NT2/D1 (cell line): ENCODE measurements at places on chromosomes 13 and 19.

DNA sequence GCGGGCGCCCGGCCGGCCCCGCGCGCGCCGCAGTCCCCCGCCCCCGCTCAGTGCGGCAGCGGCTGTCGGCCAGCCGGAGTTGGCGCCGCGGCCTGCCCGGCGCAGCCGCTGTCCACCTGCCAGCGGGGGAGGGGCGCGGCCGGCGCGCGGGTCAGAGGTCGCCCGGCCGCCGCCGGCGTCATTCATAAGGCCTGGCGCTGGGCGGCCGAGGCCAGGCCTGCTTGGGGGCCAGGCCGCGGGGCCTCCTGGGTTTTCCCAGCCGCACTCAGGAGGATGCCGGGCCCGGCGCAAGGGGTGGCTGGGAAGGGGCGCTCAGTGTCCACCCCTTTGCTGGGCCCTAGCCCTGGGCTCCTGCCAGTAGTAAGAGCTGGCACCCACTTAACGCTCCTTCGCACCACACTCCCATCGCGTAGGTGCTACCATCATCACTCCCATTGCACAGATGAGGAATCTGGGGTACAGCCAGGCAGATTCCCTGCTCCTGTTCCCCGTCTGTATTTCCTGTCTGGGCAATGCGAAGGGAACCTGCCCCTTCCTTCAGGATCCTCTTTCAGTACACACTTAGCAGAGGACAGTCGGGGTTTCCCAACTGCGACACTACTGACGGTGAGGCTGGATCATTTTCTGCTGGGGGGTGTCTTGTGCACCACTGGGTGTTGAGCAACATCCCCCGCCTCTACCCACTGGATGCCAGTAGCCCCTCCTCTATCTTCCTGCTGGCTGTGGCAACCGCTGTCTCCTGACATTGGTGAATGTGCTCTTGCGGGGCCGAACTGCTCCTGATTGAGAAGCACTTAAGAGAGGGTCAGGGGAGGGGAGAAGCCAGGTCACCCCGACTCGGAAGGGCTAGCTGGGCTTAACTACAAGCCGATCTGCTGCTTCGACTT, 846 bp upstream of the PRKACA start:
- DNase-seq, result no peak

- DNase-seq, result no peak
Measured at GRCh38 chr19:41776700-41777099, 19.7 kb upstream of the CEACAM3 start.

- DNase-seq, result no peak
Measured at GRCh38 chr13:72960114-72960513, 98.7 kb upstream of the KLF5 start.

DNA sequence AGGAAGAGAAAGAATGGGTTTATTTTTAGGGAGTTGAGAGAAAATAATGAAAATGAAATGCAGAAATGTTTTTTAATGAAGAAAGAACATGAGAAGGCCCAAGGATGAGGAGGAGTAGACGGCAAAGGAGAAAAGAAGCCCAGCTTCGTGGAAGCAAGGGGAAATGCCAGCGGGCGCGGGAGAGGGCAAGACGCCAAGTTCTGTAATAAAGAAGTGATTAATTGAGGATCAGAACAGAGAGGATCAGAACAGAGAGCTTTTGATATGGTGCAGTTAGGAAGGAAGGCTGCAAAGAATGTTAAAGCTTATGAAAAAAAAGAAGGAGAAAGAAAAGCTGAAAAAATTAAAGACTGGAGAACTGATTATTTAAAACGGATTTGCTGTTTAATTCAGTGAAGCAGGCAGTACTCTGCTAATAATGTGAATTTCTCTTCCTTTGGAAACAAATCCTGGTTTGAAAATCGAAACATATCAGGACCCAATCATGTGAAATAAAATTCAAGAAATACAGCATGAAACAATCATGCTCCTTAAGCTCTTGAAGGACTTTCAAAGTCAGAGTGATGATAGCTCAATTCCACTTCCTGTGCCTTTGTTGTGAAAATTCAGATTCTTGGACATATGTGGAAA, 99.3 kb upstream of the SOX1 start:
- DNase-seq, result no peak

- DNase-seq, result no peak
Measured at GRCh38 chr13:95540888-95541287, 11.6 kb upstream of the CLDN10 start.
